NCI-H1436 (cell line): ENCODE measurements at places on chromosomes 1 and 21.
A peak's percentile ranks its signal among the peaks of the same experiment; 100 is the strongest.

DNA sequence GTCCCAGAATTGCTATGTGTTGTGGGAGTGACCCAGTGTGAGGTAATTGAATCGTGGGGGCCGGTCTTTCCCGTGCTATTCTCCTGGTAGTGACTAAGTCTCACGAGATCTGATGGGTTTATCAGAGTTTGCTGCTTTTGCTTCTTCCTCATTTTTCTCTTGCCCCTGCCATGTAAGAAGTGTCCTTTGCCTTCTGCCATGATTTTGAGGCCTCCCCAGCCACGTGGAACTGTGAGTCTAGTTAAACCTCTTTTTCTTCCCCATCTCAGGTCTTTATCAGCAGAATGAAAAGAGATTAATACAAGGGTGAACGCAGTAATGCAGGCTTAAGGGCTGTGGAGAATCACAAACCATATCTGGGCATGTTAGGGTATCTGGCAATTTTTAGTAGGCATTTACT is 624.0 kb downstream of the USP25 start:
- no peak for DNase-seq

- no peak for DNase-seq
Measured at GRCh38 chr1:44947774-44948311, 38.6 kb downstream of the EIF2B3 start.

GRCh38 chr1:25066731-25067517 is 136.8 kb upstream of the RUNX3 start:
- no peak for DNase-seq

DNA sequence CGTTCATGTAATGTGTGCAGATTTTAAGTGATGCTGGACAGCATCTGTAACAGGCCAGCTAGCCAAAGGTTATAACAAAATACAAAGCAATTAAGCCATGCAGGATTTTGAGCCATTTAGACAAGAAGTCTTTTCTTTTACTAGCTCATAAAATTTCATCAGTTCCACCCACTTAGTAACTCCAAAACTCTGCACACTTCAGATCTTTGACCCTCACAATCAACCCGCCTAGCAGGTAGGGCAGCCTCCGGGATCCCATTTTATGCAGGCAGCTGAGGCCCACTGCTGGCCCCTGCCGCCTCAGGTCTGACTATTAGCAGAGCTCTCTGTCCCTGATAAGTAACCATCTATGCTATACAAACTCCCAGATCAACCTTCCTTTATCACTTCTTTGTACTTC is 9.2 kb downstream of the LBR start:
- no peak for DNase-seq

DNA sequence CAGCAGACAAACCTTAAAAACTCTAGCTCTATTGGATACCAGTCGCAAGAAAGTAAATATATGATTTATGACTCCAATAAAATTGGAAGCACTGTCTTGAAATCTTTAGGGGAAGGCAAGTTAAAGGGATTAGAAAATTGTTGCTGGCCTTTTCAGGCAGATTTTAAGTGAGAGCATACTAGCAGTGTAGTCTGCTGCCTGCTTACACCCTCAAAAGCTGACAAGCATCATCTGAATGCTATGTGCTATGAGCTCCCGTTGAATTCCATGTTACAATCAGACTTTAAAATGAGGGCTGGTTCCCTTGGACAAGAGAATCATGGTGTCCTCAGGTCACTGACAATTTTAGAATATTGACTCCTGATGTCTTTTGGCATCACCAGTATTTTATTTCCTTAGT is 271.1 kb upstream of the C1orf105 start:
- DNase-seq: no peak

DNA sequence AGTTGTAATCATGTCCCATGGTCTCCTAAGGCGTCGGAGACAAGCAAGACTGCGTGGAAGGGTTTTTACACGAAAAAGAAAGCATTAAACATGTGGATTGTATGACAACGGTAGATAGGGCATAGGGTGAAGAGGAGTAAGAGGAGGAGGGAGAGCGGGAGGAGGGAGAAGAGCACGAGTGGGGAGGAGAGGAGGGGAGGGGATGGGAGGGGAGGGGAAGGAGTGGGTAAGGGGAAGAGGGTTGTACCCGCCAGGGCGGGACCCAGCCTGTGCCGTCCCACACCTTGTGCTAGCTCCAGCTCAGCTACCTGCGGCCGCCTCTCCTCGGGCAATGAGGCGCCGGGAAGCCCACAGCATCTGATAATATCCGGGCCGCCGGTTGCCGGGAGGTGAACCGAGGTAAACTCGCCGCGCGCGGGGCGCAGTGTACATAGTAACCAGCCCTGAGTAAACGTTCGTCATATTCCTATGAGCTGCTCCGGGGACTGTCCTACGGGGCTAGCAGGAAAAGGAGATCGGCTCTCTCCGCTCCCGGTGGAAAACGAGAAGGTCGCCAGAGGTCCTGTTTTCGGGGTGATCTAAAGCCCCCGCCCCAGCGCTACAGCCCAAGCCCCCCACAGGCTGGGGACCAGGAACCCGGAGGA is 449 bp upstream of the RCAN3 start:
- DNase-seq: peak; percentile 51

GRCh38 chr1:71343686-71344416 is 263.0 kb upstream of the ZRANB2 start:
- no peak for DNase-seq
